CD8-positive, alpha-beta memory T cell (primary cell): ENCODE measurements at places on chromosomes 7 and 10. TPM values are rescaled to one million over a fixed set of nuclear protein-coding genes. Genes with fewer than 3 reads are reported as not detected.

The PTN gene
- total RNA-seq, result not detected

The FAM221A gene
- 6.2 TPM for total RNA-seq

The TLX1 gene
- total RNA-seq, result not detected

The COBL gene
- not detected for total RNA-seq

The PI4K2A gene
- total RNA-seq, result 15.6 TPM

The GIMAP4 gene
- total RNA-seq, result 59.3 TPM

The IL15RA gene
- 30.1 TPM for total RNA-seq

The HOGA1 gene
- total RNA-seq, result not detected

The MYL10 gene
- not detected for total RNA-seq

The RARRES2 gene
- total RNA-seq, result not detected

The LRRC61 gene
- total RNA-seq, result 27.9 TPM

The IRF5 gene
- 7.1 TPM for total RNA-seq

The C10orf105 gene
- 0.11 TPM for total RNA-seq

The MNX1 gene
- not detected for total RNA-seq

The OR2A25 gene
- total RNA-seq, result not detected

The BLOC1S2 gene
- total RNA-seq, result 69.7 TPM

The CTNNA3 gene
- not detected for total RNA-seq

The PODXL gene
- 1.2 TPM for total RNA-seq

The HYAL4 gene
- total RNA-seq, result not detected

The EPHA1 gene
- 2.8 TPM for total RNA-seq

The OR6B1 gene
- not detected for total RNA-seq

The HUS1 gene
- 65.0 TPM for total RNA-seq

The RBAK gene
- total RNA-seq, result 9.3 TPM

The CAV1 gene
- total RNA-seq, result 2.3 TPM

The FBXL13 gene
- total RNA-seq, result 0.66 TPM

The DOCK1 gene
- total RNA-seq, result 0.18 TPM

The SMO gene
- total RNA-seq, result 0.22 TPM

The SORBS1 gene
- 0.92 TPM for total RNA-seq

The CDH23 gene
- total RNA-seq, result 0.78 TPM

The SPAM1 gene
- not detected for total RNA-seq

The OR2A42 gene
- total RNA-seq, result not detected

The MYPN gene
- not detected for total RNA-seq

The CBLL1 gene
- total RNA-seq, result 49.3 TPM

The RPEL1 gene
- total RNA-seq, result not detected

The GIMAP5 gene
- 63.9 TPM for total RNA-seq

The PNLIPRP1 gene
- not detected for total RNA-seq

The SEC61G gene
- total RNA-seq, result 138 TPM

The CALN1 gene
- total RNA-seq, result not detected

The GTPBP10 gene
- 37.6 TPM for total RNA-seq

The TMEM60 gene
- 7.6 TPM for total RNA-seq

The PVRIG gene
- total RNA-seq, result 24.5 TPM

The SLC16A12 gene
- total RNA-seq, result not detected

The TRIM74 gene
- 0.64 TPM for total RNA-seq

The CELF2 gene
- 155 TPM for total RNA-seq

The SLC26A3 gene
- not detected for total RNA-seq

The PHKG1 gene
- 1.2 TPM for total RNA-seq

The GPR37 gene
- not detected for total RNA-seq

The EFCAB10 gene
- not detected for total RNA-seq

The PLCE1 gene
- not detected for total RNA-seq

The PDK4 gene
- total RNA-seq, result 0.74 TPM

The NOC3L gene
- 57.2 TPM for total RNA-seq

The CLCN1 gene
- not detected for total RNA-seq

The CPEB3 gene
- 2.1 TPM for total RNA-seq

The ZNF107 gene
- 14.2 TPM for total RNA-seq

The SP4 gene
- total RNA-seq, result 20.0 TPM

The PNLIPRP2 gene
- not detected for total RNA-seq
